Right renal pelvis (tissue), 4 donors: ENCODE measurements at places on chromosomes 6 and 20. TPM values are rescaled to one million over a fixed set of nuclear protein-coding genes. Genes with fewer than 3 reads are reported as not detected.

The MARCKS gene
- polyA plus RNA-seq, result 303 TPM

The SFTA2 gene
- 1.0 TPM for polyA plus RNA-seq

The MYMX gene
- 0.60 TPM for polyA plus RNA-seq

The BPHL gene
- 68.0 TPM for polyA plus RNA-seq

The SLC22A1 gene
- polyA plus RNA-seq, result 0.53 TPM

The IPCEF1 gene
- 8.2 TPM for polyA plus RNA-seq

The BPIFB2 gene
- polyA plus RNA-seq, result not detected
